ENCODE measurements at places on chromosomes 7 and 10. TPM values are rescaled to one million over a fixed set of nuclear protein-coding genes. Genes with fewer than 3 reads are reported as not detected.

CFAP46 gene
- total RNA-seq: not detected

ADCY1 gene
- 7.8 TPM for total RNA-seq

ETV1 gene
- total RNA-seq: not detected

ARHGEF35 gene
- total RNA-seq: 3.6 TPM

SLC13A1 gene
- total RNA-seq: not detected

TCAF2 gene
- total RNA-seq: 28.7 TPM
